ENCODE measurements at places on chromosomes 2 and 18.

- no peak for DNase-seq
Observed at GRCh38 chr2:88451811-88452564, 505 bp downstream of the FOXI3 start.

DNA sequence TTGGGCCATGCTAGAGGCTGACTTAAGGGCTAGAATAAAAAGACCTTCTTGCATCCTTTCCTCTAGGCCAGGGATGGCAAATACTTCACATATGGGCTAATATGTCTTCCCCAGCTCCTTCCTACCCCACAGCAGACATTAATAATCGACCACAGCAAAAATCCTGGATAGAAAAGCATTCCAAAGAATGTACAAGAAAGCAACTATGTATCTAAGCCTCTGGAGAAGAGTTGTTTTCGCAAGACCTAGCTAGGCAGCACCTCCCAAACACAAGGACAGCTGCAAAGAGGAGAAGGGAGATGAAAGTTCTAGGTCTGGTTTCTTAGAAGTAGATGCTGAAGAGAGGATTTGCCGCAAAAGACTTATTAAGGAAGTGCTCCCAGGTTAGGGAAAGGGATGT, 372.6 kb downstream of the SLC4A3 start:
- DNase-seq = no peak

DNA sequence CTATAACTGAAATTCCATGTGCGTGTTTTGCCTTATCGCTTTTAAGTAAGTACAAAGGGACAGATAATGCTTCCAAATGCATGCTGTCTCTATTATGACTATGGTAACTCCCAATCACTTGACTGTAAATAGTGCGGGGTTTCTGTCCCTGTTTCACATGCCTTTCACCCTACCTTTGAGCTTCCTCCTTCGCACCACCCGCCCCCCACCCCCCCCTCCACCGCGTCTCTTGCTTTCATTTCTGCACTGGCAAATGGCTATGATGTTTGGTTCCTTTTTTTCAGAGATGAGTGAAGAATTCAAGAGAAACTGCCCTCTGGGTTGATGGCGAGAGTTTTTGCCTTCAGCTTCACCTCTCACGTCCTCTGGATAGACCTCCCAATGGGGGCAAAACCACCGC, 25.0 kb upstream of the SPP2 start:
- DNase-seq = no peak

DNA sequence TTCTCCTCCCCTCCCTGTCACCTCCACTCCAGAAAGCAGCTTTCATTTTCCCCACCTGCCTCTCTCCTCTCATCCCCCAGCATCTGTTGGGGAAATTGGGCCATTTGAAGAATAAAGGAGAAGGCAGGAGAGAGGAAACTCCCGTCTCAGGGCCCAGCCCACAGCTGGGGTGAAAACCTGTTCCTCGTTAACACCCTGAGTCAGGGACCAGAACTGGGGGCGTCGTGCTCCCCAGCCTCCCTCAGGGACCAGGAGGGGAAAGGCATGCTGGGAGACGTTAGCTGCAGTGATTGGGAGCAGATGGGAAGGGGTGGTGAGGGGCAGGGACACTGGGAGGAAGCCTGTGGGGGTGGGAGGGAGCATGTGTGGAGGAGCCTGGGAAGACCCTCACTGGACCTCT, 251.3 kb downstream of the DYSF start:
- no peak for DNase-seq

DNA sequence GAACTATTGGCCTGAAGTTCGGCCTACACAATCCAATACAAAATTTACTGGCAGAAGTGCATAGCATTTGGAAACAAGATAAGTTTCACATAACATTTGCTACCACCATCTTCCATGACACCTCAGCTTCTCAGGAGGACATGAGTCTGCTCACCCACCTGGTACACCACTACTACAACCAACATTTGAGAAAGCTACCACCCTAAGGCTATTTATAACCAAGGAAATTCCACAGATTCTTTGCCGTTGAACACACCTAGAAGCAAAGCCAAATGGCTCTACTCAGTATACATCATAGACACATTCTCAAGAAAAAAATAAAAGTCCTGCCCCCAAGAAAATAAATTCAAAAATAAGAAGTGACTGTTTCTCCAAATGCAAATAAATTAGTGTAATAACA, 145.3 kb downstream of the SPAG16 start:
- no peak for DNase-seq

DNA sequence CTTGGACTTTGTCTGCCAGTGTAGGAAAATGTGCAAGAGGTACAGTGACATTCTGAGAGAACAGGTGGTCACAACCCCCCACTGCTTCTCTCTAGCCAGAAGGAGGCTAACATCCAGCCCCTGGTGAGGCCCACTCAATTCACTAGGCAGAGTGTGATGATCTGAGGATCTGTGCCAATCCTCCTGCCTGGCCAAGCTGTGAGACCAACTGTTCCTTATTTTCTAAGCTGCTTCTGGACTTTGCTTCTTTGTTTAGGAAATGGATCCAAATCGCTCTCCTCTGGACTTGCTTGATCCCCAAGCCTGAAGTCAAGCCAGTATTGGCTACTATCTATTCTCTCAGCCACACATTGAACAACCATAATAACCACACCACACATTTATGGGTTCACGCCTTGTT, 202.8 kb downstream of the PIK3C3 start:
- DNase-seq = no peak

DNA sequence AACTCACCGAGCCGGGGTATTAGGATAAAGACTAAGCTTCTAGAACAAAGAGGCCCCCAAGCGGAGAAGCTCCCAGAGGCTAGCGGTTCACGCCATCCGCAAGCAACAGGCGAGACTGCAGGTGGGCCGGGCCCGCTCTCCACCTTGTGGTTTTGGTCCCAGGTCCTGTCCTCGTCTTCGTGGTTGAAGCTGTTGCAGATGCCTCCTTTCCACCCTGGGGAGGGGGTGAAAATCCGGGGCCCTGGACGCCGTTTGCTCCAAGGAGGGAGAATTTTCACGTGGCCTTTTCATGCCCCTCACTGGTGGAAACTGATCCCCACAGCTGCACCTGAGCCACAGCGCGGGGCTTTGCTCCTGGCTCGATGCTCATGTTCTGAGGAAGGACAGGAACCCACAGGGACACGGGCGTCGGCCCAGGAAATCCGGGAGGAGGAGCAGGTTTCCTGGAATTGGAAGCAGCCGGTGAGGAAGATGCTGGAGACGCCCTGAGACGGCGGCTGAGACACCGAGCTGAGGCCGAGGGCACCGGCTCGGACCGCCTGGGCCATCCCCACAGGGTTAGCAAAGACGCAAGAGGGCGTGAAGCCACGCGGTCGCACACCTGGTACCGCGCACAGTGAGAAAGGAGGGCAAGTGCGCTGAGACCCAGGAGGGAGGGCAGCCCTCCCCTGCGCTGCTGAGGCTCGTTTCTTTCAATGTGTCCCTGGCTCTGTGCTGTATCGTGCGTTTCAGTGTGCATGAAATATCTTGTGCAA, 54.7 kb upstream of the SALL3 start:
- no peak for DNase-seq

DNA sequence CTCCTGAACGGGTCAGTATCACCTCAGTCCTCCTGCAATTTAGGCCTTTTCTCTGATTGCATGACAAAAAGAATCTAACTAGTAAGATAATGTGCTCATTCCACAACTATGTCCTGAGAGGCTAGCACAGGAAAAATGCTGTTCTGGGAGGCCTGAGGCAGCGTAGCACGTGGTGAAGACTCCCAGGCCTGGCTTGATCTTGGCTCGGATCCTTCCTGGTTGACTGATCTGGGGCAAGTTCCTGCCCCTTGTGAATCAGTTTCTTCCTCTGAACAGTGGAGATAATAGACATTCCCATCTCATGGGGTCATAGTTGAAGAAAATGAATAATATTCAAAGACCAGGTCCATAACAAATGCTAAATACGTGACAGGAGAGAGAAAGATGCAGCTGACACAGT, 12.3 kb downstream of the FBLN7 start:
- DNase-seq = no peak

- DNase-seq = no peak
Observed at GRCh38 chr18:32714571-32715148, 58.2 kb downstream of the KLHL14 start.

- DNase-seq = no peak
Observed at GRCh38 chr18:35510076-35510651, 12.4 kb upstream of the INO80C start.

DNA sequence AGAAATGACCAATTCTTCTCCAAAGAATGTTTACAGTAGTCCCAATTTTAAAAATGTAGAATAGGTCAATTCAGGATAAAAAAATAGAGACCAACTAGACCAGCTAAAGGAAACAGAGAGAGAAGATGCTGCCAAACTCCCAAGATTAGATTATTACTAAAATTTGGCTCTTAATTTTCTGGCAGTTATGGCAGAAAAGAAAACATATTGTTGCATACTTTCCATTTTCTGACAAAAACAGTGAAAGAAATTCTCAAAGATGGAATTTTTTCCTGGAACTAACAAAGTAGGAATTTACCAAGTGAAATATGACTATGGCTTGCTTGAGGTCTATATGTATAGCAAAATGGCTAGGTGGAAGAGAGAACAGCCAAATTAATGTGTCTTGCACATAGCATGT, 138.3 kb upstream of the STK17B start:
- no peak for DNase-seq

DNA sequence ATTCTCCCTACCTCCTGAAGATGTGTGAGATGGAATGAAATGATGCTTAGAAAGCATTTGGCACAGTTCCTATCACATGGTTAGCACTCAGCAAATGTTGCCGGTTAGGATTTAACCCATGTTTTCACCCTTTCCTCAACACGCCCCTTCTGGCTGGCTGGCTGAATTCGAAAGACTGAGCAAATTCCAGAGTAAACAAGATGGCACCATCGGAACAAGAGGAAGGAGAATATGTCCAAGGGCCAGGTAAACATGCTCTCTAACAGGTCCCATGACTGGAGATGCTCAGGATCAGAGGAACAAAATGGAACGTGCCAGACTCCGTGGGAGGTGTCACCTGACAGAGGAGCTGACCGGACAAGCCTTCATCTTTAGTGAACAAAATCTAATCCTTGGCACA, 145.6 kb downstream of the ANKRD44 start:
- DNase-seq = no peak

DNA sequence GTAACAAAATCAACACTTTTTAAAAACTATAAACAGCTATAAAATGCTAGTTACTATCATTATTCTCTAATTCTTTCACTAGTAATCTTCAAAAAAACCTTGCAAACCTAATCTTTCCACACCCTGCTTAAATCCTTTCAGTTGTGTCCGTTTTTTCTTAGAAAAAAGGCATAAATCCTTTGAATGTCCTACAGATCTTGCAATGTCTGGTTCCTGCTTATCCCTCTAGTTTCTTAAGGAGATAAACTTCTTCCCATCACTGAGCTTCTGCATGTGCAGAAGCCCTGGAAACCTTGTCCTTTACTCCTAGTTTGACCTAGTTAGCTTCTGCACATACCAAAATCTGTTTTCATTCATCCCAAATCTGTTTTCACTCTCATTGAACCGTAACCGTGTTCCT, 1.3 kb upstream of the PNO1 start:
- DNase-seq = no peak

DNA sequence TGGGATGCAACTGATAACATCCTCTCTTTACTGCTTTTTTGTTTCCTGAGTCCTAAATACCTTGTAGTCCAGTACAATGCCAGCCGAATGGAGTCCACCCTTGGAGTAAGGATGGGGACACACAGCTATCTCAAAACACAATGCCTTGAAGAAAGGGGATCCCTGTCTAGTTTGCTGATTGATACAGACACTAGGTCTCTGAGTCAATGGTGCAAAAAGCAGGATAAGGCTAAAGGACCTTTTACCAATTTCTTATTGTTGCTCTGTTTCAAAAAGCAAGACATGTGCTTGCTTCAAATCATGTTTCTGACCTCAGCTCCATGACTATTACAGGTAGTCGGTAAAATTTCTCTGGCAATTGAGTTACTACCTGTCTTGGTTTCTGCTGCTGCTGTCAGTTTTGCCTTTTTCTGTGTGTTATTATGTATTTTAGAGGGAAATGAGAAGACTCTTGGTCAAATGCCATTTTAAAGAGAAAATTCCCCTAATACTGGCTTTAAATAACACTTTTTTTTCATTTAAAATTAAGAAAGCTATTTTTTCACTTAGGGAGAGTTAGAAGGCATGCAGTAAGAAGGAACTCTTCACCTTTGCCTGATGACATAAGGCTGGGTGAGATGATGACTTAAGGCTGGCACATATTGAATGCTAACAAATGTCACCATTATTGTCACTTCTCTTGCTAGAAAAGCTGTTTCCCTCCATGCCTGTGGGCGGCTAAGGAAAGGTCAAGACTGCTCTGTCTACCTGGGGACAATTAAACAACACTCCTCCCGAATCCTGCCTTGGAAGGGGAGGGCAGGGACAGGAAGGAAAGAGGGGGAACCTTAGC, 4.9 kb upstream of the FIGLA start:
- no peak for DNase-seq

DNA sequence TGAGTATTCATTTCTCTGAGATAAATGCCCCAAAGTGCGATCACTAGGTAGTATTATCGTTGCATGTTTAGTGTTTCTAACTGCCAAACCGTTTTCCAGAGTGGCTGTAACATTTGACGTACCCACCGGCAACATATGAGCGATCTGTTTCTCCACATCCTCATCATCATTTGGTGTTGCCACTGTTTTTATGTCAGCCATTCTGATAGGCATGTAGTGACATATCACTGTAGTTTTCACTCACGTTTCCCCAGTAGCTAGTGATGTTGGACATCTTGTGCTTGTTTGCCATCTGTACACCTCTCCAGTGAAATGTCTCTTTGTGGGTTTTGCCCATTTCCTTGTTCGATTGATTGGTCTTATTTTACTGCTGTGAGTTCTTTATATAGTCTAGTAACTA, 63.8 kb downstream of the ACAA2 start:
- no peak for DNase-seq

GRCh38 chr2:120219766-120220165, 3.4 kb downstream of the TMEM185B start:
- DNase-seq = no peak

All from activated T-helper 2 cell treated with anti-CD3 and anti-CD28 coated beads, Interferon-gamma antibody, Interleukin-2, Interleukin-4, amounts not matched to agents 10 μg/mL and 5 μg/mL and 100 μg/mL, durations not matched to agents 14 hours and 24 hours and 36 hours (primary cell).